Right renal cortex interstitium (tissue), 3 donors: ENCODE measurements at places on chromosomes 1 and 21. TPM values are rescaled to one million over a fixed set of nuclear protein-coding genes. Genes with fewer than 3 reads are reported as not detected.

DNA sequence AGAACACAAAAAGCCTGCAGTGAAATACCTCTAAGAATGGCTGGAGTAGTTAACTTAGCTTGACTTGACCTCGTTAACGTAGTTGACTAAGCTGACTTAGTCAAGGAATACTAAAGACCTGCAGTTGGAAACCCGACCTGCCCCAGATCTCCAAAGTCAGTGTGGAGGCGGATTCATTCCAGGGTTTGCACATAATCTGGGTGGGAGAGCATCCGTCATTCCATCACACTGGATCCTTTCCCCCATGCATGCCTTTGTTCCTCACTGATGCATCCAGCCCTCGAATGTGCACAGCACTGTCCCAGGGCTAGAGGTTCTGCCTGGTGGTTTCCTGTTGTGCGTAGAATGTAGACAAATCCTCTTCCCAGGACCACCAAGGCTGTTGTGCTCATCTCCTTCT lies 76.4 kb downstream of the KCNN3 start:
- DNase-seq, result no peak

GRCh38 chr1:209363112-209363511 lies 220.4 kb upstream of the CAMK1G start:
- no peak for DNase-seq

- DNase-seq, result no peak
Observed at GRCh38 chr1:26887125-26887524, 3.0 kb downstream of the GPN2 start.

DNA sequence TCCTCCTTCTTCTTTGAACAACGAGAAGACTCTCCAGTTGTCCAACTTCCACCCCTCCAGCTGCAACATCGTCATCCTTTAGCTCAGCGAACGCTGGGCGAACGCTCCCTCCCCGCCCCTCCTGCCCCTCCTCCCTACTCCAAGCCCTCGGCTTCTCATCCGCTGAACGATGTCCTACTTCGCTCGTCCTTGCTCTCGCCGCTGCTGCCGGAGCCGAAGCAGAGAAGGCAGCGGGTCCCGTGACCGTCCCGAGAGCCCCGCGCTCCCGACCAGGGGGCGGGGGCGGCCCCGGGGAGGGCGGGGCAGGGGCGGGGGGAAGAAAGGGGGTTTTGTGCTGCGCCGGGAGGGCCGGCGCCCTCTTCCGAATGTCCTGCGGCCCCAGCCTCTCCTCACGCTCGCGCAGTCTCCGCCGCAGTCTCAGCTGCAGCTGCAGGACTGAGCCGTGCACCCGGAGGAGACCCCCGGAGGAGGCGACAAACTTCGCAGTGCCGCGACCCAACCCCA lies at the start of gene BCAN:
Gene BCAN, plus strand, starts transcription at position 357 of the 504 bp plus-strand sequence. CDS start 3,938 bp downstream, outside the sequence.
- DNase-seq, result no peak

DNA sequence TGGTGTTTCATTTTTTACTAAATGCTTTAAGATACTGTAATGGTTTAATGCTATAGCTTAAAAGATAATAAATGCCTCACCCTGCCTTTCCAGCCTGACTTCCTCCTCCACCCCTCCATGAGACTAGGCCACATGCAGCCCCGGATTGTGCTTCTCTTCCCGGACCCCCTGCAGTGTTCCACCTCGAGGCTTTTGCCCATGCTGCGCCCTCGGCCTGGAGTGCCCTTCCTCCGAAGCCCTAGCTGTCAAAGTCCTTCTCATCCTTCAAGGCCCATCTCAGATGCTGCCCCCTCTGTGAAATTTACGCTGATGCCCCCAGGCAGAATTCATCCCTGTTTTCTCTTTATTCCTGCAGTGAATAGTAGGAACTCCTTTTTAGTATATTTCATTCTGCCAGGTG lies 98.5 kb downstream of the ATP5PO start:
- no peak for DNase-seq

- no peak for DNase-seq
Observed at GRCh38 chr21:28749536-28749935, 243.1 kb downstream of the LTN1 start.

DNA sequence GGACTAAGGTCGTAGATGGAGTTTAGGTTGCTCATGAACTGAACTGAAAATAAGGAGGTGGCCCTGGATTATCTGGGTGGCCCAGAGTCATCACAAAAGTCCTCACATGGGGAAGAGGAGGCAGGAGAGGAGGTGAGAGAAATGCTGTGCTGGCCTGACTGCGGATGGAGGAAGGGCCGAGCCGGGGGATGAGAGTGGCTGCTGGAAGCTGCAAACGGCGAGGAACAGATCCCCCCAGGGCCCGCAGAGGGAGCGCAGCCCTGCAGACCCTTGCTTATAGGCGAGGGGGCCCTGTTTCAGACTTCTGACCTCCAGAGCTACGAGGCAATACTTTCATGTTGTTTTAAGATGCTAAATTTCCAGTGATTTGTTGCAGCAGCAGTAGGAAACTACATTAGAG lies 102.7 kb upstream of the C1orf174 start:
- DNase-seq, result no peak

GRCh38 chr1:206771338-206771692 lies 742 bp downstream of the IL19 start:
- no peak for DNase-seq

DNA sequence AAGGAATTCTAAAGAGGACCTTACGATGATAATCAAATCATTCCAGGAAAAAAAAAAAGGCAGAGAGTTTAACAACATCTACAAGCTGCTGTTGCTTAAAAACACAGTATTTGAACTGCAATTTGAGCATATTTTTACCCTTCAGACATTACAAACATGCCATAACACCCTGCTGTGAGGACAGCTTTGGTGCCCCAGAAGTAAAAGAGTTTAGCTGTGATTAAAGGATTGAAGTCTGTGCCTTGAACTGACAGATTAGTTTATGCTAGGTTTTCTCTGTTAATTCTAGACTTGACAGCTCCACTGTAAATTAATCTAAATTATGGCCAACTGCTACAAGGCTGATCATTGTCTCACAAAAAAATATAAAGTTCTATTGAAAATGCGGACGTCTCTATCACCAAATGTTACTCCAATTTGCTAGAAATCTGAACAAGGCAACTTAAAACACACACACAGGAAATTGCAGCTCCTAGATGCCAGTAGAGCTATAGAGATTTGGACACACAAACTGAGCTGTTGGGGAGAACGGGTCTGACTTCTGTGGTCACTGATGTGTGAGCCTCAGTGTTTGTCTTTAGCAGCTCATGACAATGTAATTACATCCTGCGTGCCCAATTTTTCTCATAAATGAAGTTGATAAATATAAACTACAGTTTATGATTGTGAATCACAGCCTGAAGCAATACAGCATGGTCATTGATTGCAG lies 217.9 kb downstream of the NTNG1 start:
- no peak for DNase-seq

Gene DNAJC6
- 6.8 TPM for polyA plus RNA-seq

DNA sequence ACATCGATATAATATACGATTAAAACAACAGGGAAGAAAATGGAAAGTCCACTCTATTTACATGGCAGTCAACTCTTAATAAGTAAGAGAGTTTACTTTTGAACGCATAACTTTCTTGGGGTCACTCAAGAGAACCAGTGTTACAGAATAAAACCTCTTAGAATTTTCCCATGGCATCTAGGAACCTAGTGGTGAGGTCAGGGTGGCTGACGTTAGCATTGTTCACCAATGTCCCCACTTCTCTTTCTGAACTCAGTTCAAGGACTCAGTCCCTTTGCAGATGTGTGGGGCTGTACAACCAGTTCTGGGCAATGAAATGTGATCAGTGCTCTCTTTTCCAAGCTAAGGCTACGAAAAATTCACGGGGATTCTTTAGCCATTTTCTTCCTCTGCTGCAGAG lies 2.6 kb upstream of the RNF2 start:
- no peak for DNase-seq

- DNase-seq, result no peak
Observed at GRCh38 chr1:98389809-98390208, 271.7 kb upstream of the SNX7 start.

Gene FABP3
- polyA plus RNA-seq, result 87.8 TPM

GRCh38 chr1:18549106-18549505 lies 68.4 kb downstream of the KLHDC7A start:
- DNase-seq, result no peak

DNA sequence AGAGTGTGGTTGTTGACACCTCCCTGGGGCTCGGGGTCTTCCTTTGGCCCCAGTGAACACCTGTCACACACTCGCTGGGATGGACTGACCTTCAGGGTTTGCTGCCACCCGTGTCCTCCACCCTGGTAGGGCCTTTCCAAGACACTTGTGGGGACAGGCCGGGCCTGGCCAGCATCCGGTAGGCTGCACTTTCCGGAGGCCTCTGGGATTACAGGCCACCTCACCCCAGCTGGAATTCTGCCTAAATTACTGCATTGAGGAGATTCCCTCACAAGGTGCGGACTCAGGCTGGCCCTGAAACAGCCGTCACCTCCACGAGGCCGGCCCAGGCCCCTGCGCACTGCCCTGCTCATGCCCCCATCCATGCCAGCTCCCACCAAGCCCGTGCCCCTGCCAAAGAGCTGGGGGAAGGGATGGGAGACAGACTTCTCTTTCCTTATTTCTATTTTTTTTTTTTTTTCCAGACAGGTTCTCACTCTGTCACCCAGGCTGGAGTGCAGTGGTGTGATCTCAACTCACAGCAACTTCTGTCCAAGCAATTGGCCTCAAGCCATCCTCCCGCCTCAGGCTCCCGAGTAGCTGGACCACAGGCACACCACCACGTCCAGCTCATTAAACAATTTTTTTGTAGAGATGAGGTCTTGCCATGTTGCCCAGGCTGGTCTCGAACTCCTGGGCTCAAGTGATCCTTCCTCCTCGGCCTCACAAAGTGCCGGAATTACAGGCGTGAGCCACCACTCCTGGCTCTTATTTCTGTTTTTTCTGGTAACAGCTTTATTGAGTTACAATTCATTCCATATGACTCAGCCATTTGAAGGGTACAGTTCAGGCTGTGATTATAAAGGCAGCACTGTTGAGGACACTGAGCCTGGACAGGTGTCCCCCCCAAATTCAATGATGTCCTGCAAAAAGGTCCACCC lies 11.3 kb downstream of the CSTB start:
- DNase-seq, result no peak

DNA sequence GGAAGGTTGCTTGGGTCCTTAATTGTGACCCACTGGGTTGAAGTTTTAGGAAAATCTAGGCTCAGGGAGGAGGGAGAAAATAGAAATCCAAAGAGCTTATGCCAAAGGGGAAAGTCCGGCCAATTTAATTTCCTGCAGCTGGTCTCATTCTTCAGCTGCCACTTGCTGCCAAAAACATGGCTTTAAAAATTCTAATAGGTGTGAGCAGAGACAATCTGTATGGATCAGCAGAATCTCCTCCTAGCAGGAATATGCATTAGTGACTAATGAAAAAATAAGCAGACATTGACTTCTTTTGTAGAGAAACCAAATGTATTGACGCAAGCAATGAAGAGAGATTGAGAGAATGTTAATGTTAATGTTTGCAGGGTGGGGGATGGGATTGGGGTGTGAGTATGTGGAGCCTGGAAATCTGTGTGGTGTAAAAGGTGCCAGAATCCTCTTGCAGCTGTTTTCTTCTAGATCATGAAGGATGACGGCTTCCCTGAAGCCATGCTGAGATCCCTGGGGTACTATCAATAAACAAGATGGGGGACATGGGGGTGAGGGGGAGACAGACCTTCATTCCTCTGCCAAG lies 35.3 kb downstream of the VWA5B1 start:
- DNase-seq, result no peak

DNA sequence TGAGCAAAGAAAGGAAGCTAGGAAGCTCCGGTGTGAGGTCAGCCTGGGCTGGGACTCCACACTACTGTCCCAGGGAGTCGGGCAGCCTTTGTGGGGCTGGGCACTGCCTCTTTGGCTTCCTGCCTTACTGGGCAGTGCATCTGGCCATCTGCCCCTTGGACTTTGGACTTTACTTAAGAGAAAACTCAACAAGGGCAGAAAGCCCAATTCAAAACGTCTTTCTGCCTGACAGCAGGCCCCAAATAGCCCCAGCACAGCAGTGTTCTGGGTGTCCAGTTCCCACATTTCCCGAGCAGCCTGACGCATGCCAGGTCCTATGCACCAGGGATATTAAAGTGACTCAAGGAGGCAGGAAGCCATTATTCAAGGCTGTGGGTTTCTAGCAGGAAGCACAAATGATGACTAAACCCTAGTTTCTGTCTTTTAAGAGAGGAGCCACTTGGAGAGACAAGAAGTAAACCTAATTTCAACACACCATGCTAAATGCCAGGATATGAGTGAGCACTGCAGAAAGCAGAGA lies 37.9 kb upstream of the EDEM3 start:
- no peak for DNase-seq

GRCh38 chr1:232893481-232894313 lies 56.7 kb upstream of the NTPCR start:
- no peak for DNase-seq

Gene SZT2
- 17.9 TPM for polyA plus RNA-seq

DNA sequence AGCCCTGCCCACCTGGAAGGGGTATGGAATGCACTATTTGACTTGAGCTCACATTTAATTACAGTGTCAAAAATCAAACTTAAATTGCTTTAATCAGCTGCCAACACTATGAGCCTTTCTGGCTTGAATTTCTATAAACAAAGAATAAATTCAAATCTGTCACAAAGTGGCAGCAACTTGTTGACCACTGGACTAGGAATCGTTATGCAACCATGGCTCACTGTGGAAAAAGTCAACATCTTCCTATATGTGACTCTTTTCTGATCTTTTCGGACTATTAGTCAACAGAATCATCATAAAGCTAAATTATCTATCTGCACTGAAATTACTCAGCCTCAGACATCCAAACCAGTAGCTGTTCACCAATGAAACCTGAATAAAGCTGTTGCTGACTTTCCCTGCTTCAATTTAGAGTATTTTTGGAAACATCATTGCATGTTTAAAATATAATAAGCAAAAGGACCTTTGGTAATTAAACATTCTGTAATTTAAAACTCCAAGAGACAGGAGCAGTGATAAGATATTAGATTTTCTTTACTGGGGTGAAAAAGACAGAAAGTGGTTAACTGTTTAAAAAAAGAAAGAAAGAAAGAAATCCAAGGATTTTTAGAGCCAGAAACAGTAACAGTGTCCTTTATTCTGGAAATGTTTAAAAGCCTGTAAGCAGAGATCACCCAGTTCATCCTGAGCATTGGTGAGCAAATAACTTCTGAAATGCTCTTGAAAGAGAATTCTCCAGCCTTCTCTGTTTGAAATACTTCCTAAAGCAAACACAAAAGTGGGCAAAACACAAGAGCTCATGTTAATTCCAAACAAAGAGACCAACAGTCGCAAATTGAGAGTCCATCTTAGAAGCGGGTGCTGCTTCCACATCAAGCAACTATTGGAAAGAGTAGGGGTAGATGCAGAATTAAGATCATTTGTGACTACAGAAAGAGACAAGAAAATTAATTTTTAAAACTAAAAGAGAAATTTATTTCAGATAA lies 26.2 kb upstream of the ERG start:
- no peak for DNase-seq

Gene FCGR3B
- polyA plus RNA-seq, result not detected

- DNase-seq, result no peak
Observed at GRCh38 chr1:203628201-203629015, 1.8 kb downstream of the ATP2B4 start.

Gene OR2M3
- not detected for polyA plus RNA-seq

Gene DYNLT5
- polyA plus RNA-seq, result 1.2 TPM

GRCh38 chr1:19120070-19120469 lies 90.0 kb downstream of the UBR4 start:
- DNase-seq, result no peak
